ENCODE measurements at places on chromosomes 5 and 9.

DNA sequence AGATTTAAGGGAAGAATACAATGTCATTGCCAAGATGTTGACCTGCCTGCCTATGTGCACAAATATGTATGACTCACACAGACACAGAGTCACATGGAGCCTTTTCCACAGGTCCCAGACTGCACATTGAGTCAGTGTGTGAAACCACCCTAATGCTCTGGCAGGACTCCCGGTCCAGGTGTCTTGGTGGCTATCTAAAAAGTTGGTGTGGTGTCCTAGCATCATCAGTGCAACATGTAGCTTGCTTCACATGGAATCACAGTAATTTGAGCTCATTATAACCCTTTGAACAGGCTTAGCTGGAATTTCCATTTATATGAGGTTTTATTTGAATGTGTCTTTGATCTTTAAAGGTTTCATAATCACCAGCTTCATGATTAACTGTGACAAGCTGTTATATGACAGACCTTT lies 10.7 kb downstream of the IFNA5 start:
- DNase-seq, result no peak

DNA sequence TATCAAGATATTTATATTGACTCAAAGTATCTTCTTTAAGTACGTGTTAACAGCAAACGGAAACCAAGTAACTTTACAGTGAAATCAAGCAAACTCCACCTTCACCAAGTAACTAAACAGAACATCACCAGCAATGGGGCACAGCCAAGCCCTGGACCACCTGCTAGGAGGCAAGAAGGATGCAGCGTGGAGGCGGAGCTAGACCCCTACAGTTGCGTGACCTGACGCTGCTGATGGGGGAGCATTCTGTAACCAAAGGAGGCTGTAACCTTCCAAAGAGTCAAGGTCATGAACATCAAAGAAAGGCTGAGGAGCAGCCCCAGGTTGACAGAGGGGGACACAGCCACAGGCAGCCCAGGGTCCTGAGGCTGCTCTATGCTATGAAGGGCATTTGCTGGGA lies 6.1 kb downstream of the VAV2 start:
- no peak for DNase-seq

DNA sequence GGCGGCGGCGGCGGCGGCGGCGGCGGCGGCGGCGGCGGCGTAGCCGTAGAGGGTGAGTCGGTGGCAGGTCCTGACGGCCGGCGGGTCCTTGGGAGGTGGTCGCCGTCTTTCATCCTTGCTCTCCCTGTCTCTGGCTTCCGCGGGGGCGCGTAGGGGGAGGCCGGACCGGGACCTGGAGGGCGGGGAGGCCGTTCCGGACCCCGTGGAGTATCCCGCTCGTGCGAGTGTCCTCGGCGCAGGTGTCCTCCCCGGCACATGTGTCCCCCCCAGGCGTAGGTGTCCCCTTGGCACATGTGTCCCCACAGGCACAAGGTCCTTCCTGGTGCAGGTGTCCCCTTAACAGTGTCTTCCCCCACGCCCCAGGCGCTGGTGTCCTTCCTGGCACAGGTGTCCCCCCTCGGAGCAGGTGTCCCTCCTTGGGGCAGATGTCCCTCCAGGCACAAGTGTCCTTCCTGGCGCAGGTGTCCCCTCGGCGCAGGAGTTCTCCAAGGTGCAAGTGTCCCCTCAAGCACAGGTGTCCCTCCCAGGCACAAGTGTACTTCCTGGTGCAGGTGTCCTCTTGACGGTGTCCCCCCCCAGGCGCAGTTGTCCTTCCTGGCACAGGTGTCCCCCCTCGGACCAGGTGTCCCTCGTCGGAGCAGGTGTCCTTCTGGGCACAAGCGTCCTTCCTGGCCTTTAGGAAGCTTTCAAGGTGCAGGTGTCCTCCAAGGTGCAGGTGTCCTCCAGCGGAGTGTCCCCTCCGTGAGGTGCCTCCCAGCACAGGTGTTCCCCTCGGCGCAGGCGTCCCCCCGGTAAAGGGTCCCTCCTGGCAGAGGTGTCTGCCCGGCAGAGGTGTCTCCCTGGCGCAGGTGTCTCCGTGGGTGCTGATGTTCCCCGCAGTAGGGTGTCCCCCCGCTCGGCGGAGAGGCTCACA lies 519 bp downstream of the EXOC3 start:
- DNase-seq, result peak; percentile 49

- DNase-seq, result no peak
Observed at GRCh38 chr5:115995351-115995750, 33.1 kb downstream of the LVRN start.

- peak; percentile 77 for DNase-seq
Observed at GRCh38 chr5:139847790-139848507, 52.3 kb downstream of the PSD2 start.

DNA sequence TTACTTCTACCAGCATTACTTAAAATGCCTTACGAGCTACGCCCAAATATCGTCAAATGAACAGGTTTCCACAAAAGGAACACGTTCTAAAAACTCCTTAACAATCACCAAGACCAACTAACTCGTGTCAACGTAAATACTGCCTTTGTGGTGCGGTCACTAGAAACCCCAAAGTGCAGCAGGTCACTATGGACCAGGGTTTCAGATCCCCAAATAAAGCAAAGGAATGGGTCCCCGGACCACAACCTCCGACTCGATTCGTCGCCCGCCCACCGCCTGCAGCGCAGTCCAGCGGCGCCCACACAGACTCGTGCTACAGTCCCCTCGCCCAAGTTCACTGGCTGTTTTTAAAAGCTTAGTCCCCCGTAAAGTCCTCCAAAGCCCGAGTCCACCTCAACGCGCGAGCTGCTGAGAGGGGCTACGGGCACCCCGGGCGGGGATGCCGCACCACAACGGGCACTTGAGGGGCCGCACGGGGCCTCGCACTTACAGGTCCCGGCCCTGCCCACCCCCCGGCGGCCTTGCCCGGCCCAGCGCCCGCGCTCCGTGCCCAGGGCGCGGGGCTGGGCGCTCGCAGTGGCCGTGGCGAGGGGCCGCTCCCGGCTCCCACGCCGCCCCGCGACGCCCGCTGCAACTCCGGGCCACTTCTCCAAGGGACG lies 1.1 kb downstream of the NFIB start:
- no peak for DNase-seq

GRCh38 chr5:57845025-57845424 lies 362.4 kb upstream of the ACTBL2 start:
- no peak for DNase-seq

GRCh38 chr9:133585481-133586351 lies 23.5 kb downstream of the FAM163B start:
- peak; percentile 40 for DNase-seq

- DNase-seq, result peak; percentile 92
Observed at GRCh38 chr9:4662108-4662988, at the start of gene PLPP6. Gene PLPP6 (plus strand): TSS chr9:4662294. CDS start chr9:4662376, 82 bp downstream.

DNA sequence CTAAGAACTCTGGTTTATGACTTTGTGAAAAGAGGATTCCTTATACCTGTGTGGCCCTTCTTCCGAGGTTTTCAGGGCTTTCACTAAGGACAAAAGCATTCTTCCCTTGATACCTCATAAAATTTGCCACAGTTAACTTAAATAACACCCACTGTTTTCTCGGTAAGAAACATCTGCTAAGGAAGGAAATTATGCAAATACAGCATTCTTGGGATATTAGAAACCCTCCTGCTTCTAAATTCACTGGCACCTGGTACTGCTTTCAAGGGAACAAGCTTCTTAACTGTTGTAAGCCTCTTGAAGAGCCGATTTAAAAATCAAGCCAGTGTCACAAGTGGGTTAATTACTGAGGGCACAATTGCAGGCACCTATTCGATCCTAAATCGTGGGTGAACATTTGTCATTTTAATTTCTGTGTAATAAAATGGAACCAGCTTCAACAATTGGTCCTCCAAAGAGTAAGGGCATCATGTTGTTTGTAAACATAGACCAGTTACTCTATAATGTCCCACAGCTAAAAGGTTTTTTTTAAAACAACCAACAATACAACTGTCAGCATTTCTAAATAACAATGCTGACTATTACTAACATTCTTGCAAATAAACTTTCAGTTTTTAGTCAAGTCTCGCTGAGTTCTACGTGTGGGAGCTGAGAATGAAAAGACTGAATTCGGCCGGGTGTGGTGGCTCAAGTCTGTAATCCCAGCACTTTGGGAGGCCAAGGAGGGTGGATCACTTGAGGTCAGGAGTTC lies 26.6 kb downstream of the AK3 start:
- DNase-seq, result no peak

GRCh38 chr5:135377751-135378680 lies 21.0 kb downstream of the MACROH2A1 start:
- peak; percentile 62 for DNase-seq

- DNase-seq, result no peak
Observed at GRCh38 chr9:98453589-98454311, 198.3 kb upstream of the TBC1D2 start.

GRCh38 chr5:17415321-17415758 lies 82.7 kb upstream of the TAF11L2 start:
- DNase-seq, result no peak

GRCh38 chr9:4840018-4840417 lies 47.3 kb downstream of the RCL1 start:
- no peak for DNase-seq

DNA sequence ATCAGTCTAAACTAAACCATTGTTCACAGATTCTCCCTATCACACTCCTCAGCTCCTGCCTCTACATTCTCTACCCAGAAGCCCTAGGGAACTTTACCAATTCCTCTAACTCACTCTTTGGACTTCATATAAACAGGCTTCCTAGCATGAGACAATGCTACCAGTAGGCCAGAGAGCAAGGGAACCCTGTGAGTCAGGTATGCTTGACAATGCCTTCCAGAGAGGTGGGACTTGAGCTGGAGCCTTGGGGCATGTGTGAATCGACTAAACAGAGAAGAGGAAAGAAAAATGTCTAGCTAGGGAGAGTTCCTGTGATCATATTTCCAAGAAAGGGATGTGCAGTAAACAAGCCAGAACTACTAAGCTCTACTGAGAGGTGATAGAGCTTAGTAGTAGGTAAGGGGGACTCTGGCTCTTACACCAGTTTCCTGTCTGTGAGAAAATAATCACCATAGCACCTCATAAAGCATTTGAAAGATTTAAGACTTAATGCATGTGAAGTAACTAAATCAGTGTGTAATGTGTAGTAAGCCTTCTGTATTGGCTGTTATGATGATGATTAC lies 6.4 kb upstream of the RFK start:
- DNase-seq, result no peak

GRCh38 chr9:134162926-134163370 lies 1.4 kb downstream of the RNU6ATAC start:
- no peak for DNase-seq

DNA sequence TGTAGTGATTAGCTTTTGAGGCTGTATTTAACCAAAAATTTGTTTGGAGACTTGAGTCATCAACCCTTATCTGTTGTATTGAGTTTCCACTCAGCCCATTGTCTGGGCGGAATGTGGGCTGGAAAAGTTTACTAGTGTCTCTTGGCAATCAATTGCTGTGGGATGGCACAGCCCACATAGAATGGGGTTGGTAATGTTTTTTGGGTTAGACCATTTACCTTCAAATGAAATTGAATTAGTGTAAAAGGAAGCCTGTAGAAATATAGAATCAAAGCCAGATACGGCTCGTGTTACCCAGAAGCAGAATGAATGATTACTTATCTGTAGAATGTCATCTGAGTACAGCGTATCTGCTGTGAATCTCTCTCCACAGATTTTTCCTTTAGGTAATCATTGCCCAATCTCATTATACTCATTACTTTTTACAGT lies 142.9 kb downstream of the AOPEP start:
- DNase-seq, result peak; percentile 31

DNA sequence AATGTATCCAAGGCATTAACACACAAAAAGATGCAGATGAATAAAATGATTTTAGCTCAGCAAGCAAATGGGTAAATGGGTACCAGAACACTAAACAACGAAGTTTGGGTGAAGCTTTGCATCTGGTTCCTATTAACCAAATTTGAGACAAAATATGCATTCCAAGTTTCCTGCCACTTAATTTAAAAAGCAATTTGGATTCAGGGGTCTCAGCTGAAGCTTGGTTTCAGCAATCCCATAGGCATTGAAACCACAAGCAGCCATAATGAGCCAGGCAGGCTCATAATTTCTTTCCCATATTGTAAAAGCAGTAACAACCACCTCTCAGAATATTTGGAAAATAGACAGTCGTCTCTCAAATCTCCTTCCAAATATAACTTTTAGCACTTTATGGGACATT lies 138.9 kb downstream of the NXNL2 start:
- no peak for DNase-seq

- DNase-seq, result no peak
Observed at GRCh38 chr9:77987880-77988525, 43.6 kb downstream of the GNAQ start.

DNA sequence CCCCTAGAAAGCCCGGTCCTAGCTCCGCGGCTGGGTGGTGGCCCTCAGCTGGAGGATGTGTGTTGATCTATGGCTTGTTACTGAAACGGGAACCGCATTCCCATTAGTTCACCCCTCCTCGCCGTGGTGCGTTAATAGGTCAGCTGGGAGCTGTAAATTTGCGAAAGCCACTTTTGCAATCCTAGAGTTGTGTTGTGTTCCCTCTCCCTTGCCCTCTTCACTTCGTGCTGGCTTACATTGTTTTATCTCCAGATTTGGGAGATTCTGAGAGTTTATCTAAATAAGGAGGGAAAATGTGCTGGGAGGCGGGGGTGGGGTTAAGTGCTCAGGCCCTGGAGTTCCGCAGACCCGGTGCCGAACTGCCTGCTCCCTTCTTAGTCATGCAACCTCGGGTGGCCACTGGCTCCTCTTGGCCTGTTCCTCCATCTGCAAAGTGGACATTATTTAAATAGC lies 62.8 kb downstream of the HMCN2 start:
- no peak for DNase-seq

DNA sequence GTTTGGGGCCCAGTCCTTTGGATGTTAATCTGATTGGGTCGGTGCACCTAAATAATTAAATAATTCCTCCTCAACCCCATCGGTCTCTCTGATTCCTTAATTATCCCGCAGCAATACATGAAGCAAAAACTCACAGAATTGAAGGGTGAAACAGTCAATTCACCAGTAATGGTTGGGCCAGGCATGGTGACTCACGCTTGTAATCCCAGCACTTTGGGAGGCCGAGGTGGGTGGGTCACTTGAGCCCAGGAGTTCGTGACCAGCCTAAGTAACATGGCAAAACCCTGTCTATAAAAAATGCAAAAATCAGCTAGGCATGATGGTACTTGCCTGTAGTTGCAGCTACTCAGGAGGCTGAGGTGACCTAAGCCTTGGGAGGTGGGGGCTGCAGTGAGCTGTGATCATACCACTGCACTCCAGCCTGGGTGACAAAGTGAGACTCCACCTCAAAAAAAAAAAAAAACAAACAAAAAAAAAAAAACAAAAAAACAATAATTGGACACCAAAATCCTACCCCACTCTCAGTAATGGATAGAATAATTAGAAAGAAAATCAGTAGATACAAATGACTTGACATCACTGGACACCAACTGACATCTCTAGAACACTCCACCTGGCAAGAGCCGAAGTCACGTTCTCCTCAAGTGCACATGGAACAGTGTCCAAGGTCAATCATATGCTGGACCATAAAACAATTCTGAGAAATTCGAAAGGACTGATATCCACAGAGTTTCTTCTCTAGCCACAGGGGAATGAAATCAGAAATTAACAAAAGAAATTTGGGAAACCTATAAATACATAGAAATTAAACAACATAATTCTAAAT lies 5.3 kb downstream of the ABO start:
- peak; percentile 32 for DNase-seq
